ENCODE measurements at places on chromosomes 3 and 15.
A peak's percentile ranks its signal among the peaks of the same experiment; 100 is the strongest.

GRCh38 chr3:185958626-185959025 is 20.8 kb upstream of the TRA2B start:
- no peak for DNase-seq

- DNase-seq: no peak
Measured at GRCh38 chr3:25038922-25039321, 389.1 kb upstream of the RARB start.

DNA sequence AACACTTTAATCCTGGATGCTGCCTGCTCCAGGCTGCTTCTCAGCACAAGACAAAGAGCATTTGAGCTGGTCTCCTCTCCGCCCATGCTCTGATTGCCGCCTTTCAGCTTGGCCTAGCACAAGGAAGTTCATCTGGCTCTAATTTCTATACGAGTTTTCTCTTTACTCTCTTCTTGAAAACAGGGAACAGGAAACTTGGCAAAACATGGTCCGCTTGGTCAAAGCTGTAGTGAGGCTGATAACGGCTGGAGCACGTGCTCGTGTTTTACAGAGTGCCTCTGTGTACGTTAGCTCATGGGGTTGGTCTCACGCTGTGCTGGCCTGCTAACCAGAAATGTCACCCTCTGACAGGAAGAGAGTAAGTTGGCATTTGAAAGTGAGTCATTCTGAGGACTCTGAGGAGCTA is 19.2 kb downstream of the RARRES1 start:
- no peak for DNase-seq

DNA sequence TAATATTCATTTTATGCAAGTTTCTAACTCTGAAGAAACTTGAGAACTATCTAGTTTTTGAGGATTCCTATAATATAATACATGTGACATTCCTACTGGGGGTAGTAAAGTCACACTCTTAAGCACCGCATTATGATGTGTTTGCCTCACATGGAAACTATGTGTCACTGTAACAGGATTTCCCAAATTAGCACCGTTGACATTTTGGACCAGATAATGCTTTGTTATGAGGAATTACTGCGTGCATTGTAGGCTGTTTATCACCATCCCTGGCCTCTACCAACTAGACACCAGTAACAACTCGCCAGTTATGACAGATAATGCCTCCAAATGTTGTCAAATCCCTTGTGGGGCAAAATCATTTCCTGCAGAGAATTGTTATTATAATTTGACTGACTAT is 267.8 kb downstream of the RAP2B start:
- DNase-seq: no peak

- DNase-seq: no peak
Measured at GRCh38 chr3:109648027-109648426, 310.7 kb upstream of the DPPA4 start.

DNA sequence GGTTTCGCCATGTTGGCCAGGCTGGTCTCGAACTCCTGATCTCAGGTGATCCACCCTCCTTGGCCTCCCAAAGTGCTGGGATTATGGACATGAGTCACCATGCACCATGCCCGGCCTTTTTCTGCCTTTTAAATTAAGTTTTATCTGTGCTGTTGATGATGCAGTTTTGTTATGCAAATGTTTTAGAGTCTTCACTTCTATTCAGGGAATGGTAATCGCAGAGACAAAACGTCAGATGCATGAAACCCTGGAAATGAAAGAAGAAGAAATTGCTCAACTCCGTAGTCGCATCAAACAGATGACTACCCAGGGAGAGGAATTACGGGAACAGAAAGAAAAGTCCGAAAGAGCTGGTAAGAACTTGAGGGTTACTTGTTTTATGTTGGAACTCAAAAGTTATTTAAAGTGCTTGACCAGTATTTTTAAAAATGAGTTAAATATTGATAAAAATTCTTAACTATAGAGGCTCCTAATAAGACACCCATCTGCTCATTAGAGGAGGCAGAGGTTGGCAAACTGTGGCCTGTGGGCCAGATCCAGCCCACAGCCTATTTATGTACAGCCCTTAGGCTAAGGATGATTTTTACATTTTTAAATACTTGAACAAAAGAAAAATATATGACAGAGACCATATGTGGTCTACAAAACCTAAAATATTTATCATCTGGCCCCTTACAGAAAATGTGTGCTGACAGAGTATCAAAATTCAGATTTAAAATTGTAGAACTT is 127.8 kb upstream of the LRRFIP2 start:
- DNase-seq: no peak

- no peak for DNase-seq
Measured at GRCh38 chr3:196198771-196199753, 12.1 kb downstream of the ZDHHC19 start.

GRCh38 chr3:169323578-169324451 is 339.7 kb downstream of the MECOM start:
- DNase-seq: peak; percentile 13

DNA sequence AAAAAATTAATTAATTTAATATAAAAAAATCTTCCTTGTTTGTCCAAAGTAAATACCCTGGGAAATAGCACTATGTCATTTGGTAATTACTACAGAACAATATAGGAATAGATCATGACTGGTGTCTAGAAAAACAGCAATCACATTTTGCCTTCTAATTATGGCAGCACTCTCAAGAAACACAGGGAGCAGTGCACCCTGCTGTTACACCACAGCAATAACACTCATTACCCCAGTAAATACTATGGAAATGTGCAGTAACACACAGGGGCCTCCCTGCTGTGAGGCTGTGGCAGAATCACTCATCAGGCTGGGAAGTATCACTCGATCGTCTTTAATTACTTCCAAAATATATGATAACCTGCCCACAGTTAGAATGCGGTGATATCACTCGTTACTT is 646.0 kb downstream of the TUSC7 start:
- DNase-seq: peak; percentile 36

DNA sequence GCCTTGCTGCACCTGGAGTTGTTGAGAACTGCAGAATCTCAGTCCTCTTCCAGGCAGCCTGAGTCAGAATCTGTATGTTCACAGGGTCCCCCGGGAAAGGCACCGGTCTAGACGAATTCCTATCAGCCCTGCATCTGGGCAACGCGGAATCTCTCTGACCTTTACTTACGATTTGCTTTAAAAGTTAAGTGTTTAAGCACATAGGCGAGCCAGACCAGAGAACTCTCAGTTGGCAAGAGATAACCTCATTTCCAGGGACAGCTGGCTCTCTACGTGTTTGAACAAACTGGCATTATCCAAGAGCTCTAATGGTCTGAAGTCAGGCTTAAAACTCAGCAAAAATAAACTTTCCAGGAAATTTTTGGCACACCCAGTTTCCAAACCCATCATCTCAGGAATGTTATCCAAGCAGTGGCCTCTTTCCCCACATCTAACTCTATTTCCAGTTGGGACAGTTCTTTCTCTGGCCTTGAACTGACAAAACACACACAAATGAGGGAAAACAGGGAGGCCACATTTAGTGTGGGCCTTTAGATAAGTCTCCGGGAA is 53.4 kb downstream of the HES1 start:
- DNase-seq: no peak
